ENCODE measurements at places on chromosomes 13 and 19.

DNA sequence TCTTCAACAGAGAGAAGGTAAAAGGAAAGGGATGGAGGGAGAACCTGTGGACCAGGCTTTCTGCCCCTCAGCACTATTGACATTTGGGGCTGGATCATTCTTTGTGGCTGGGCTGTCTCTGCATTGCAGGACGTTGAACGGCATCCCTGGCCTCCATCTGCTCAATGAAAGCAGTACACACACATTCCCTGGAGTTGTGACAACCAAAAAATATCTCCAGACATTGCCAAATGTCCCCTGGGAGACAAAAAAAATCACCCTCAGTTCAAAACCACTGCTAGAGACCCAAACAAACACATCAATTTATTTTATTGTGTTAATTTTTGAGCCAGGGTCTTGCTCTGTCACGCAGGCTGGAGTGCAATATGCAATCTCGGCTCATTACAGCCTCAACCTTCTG, 43.3 kb downstream of the INSR start:
- no peak for DNase-seq

DNA sequence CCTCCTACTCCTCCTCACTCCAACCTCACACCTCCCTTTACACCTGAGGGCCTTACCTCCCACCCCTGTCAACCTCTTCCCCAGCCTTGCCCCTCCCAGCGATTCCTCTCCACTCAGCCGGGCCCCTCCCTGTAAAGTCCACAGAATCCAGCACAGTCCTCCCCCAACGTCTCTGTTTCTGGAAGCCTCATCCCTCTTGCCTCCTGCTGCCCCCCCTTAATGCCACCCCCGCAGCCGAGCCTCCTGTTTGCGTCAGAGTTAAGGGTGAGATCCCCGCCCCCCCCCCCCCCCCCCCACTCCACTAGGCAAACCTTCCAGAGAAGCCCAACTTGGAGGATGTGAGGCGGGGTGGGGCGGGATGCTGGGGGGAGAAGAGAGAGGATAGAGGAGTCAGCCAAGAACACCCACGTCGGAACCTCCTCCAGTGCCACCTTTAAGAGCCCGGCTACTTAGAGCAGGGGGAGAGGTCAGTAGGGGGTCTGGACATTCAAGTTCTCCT, 2.1 kb downstream of the UNC13A start:
- no peak for DNase-seq

DNA sequence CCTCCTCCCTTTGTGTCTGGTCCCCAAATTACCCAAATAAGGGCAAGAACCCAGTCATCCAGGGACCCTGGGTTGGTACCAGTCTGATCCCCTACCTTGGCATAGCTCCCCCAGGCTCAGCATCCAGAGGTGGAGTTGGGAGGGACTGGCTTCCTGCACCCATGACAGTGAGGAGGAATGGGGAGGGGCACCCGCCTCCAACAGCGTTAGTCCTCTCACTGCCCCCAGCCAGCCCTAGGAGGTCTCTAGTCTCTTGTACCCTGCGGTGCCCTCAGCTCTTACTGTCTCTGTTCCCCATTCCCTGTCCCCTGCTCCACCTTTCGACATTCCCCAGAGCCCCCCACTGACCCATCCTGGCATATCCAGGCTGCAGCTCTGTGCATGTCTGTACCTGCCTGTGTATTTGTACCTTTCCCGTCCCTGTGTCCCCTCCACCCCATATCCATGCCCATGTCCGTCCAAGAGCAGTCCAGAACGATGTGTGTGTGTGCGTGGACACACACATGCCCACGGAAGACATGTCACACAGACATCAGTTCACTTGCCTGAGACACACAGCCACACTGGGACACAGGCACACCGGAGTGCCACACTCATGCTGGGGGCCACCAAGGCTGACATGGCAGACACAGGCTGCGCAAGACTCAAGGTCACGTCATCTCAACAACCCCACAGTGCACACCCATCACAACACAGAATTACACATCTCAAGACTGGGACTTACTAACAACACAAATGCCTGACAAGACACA, 17.8 kb downstream of the ERFL start:
- no peak for DNase-seq

DNA sequence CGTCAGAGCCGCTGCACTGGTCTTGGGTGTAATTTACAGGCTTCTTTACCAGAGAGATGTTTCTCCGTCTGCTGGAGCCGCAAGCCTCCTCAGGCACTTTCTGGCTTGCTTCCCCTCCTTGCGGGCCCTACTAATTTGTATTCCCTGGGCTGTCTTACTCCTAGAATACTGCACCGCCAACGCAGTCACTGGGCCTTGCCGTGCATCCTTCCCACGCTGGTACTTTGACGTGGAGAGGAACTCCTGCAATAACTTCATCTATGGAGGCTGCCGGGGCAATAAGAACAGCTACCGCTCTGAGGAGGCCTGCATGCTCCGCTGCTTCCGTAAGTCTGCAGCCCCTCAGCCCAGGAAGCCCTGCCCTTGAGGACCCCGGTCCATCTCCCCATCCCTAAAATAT, 14.1 kb upstream of the C19orf33 start:
- DNase-seq, result no peak

- no peak for DNase-seq
These were observed 3.5 kb downstream of the CEACAM6 start for GRCh38 chr19:41758846-41759245.

GRCh38 chr13:49042476-49042875, 66.8 kb downstream of the FNDC3A start:
- no peak for DNase-seq

- DNase-seq, result peak; percentile 10
These were observed 43.4 kb upstream of the MAP3K10 start for GRCh38 chr19:40147693-40148347.

GRCh38 chr13:34263681-34264080, 445.7 kb downstream of the RFC3 start:
- DNase-seq, result no peak

Data from kidney epithelial cell (primary cell).